ENCODE measurements at places on chromosomes 4 and X. TPM values are rescaled to one million over a fixed set of nuclear protein-coding genes. Genes with fewer than 3 reads are reported as not detected.
A peak's percentile ranks its signal among the peaks of the same experiment; 100 is the strongest.

- DNase-seq: peak; percentile 72
These were observed 65.1 kb downstream of the PPP3CA start for GRCh38 chr4:101282076-101282844.

DNA sequence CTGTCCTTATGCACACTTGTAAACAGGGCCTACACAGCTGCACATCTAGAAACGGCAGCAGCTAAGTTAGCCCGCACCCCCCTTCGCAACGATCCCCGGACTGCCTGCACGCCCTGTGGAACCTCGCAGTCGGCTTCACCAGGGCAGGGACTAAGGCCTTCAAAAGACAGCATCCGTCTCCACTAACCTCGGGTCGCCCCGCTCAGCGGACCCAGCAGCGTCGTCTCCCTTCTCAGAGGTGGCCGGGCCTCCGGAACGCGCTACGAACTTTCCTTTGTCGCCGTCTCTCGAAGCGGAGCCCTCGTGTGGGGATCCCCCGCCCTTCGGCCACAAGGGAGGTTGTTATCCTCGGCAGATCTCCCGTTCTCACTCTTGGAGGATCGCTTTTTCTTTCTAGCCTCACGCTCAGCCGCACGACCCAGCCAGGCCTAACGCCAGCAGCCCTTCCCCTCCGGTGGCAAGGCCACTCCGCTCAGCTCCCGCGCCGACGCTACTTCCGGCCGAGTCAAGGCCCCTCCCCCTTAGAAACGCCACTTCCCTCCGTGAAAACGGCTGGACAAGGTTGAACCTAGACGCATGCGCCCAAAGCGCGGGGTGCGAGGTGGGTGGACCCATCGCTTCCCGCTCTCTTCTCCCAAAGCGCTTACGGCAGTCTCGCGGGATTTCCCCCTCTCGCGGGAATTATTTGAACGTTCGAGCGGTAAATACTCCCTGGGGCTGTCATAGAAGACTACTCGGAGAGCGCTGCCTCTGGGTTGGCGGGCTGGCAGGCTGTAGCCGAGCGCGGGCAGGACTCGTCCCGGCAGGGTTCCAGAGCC, at the start of the genes DCAF16 and NCAPG:
DCAF16 (minus strand) TSS at position 498 of the 818 bp plus-strand sequence. CDS start 6,616 bp downstream, outside the sequence.
NCAPG (plus strand) TSS at position 720 of the 818 bp plus-strand sequence. CDS start 99 bp downstream, outside the sequence.
- DNase-seq: peak; percentile 100

- DNase-seq: peak; percentile 7
These were observed 1.0 kb downstream of the FAT4 start for GRCh38 chr4:125315576-125316400.

GRCh38 chr4:24477919-24478318, 106.4 kb downstream of the DHX15 start:
- DNase-seq: no peak

DNA sequence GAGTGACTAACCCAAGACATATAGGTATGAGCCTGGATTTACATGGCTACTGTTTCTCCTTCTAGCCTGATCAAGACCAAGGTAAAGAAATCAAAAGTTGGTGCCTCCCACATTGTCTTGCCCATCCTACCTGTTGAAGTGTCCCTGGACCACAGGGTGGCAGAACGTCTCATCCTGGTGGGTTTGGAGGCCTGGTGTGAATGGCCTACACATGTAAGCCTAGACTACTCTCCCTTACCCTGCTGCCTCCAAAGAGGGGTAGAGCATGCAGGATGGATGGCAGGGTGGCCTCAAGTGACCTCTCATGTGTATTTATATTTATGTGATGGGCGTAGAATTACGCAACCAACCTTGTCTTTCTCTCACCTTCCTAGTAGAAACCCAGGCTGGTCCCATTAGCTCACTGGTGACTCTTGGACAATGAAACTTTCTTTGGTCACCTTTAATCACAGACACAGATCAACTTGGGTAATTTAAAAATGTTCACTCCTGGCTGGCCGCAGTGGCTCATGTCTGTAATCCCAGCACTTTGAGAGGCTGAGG, 73.3 kb upstream of the SOD3 start:
- no peak for DNase-seq

DNA sequence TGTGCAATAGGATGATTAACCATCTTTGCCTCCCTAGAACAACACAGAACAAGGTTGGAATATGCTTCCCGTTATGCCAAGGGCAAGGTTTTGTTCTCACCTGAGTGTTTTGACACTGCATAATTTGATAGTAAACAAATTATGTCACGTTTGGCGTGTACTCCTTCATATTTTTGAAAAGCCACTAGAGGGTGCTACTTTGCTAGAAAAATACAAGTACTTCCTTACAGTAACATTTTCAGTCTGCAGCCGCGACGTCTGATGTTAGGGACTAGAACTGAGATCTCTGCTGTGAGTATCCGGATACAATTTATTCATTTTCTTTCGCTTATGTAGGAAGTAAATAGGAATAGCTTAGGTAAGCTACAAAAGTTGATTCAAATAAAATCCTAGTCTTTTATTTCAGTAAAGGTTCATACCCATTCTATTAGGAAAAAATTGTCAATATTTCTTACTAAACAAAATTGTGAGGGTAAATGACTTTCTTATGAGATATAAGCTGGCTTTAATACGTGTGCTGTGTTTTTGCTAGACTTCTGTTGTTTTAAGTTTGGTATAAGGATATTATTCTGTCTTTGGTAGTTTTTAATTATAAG, 181.1 kb upstream of the WDFY3 start:
- DNase-seq: peak; percentile 28

The ARX gene
- total RNA-seq: not detected
